Vagina (tissue), 2 donors: ENCODE measurements at places on chromosomes 13 and 19.

- no peak for DNase-seq
Measured at GRCh38 chr19:19260417-19261214, 12.5 kb downstream of the TM6SF2 start.

- no peak for DNase-seq
Measured at GRCh38 chr13:37747071-37747612, 122.4 kb downstream of the TRPC4 start.

DNA sequence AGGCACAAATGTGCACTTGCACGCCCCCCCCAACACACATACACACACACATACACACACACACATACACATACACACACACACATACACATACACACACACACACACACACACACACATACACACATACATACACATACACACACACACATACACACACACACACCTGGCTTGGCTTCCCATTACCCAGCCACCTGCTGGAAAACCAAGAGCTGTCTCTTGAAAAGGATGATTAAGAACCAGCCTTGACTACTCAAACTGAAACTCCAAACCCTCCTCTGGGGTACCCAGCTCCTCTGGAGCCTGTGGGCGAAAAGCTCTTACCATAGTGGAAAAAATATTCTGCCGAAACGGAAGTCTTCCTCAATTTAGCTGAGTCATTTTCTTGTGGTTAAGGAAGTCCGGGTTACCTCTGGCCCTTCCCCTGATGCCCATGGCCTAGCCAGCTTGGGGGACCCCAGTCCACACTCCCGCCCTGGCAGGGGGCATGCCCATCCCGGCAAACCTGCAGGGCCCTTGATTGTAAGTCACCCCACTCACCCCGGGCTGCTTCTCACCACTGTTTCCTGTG lies 21.9 kb downstream of the CEBPA start:
- DNase-seq = no peak

DNA sequence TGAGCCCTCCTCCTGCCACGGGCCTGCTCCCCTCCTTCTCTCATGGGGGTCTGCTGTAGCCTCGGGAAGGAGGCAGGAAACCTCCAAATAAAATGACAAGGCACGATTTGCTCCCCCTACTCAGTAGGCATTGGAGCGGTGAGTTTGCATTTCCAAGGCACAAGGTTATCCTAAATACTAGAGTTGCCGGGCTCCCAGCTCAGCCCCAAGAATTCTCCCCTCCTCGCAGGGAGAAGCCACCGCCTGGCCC lies 1.5 kb downstream of the CEBPA start:
- DNase-seq = no peak

DNA sequence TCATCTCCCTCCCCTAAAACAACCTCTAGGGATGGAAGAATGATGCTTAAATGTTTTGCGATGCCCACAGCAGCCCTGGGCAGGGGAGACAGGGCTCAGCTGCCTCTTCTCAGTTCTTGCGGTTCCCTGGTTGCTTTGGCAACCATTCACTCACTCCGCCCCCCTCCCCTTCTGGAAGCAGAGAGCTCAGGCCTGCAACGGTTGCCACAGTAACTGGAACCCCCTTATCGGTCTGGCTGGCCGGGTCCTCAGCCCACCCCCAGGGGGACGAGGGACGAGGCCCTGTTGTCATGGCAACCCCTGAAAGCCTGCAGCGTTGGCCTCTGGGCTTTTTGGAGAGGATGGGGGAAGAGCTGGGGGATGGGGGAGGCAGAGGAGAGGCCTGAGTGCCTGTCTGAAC lies 19.5 kb downstream of the NOVA2 start:
- DNase-seq = no peak

GRCh38 chr19:42017040-42017439 lies 23.0 kb upstream of the ATP1A3 start:
- DNase-seq = no peak

- no peak for DNase-seq
Measured at GRCh38 chr19:42062381-42062780, 7.6 kb downstream of the GRIK5 start.

GRCh38 chr13:31282741-31283455 lies 83.1 kb downstream of the B3GLCT start:
- no peak for DNase-seq

GRCh38 chr19:892243-892893 lies 619 bp downstream of the MED16 start:
- no peak for DNase-seq

- DNase-seq = no peak
Measured at GRCh38 chr13:113635048-113635420, 23.0 kb downstream of the ATP4B start.

- no peak for DNase-seq
Measured at GRCh38 chr13:34533941-34534340, 408.1 kb upstream of the NBEA start.

DNA sequence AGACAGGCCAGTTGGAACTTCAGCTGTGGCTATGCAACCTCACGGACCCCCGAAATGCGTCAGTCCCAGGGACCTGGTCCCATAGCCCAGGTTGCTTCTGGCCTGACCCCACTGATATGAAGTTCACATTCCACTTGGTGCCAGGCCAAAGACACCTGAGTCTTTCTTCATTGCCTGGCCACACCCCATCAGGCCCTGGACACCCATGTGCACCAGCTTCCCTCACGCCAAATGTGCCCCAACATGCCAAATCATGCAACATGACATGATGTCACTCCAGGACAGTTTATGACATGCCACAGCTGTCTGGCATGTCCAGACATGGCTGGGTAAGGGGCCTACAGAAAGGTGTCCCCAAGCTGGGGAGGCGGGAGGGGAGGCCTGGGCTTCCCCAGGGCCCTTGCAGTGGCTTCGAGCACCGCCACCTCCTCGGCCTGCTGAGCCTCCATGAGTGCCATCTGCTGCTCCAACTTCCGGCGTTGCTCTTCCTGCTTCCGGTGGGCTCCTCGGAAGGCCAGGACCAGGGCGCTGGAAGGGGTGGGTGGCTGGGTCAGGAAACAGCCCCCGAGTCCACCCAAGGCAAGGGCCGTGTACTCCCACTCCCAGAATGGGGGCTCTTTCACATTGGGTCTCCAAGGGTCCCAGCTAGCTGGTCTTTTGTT lies 4.3 kb upstream of the NR2F6 start:
- DNase-seq = no peak

DNA sequence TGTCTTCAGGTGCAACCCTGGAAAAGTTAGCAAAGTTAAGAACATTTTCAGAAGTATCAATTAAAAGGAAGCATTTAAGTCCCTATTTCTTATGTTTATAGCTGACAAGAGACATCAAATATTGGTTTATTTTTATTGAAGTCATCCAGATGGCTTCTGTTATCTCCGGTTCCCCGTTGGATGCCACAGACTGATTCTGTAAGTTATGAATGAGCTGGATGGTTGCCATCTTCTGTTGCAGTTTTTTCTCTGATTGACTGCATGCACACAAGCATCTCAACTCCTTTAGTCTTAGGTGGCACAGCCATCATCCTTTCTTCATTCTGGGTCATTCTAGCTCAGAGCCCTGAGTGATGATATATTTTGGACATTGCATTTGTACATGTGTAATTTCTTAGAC lies 10.6 kb upstream of the OXGR1 start:
- DNase-seq = no peak

GRCh38 chr13:49683489-49683888 lies 7.8 kb downstream of the EBPL start:
- no peak for DNase-seq

DNA sequence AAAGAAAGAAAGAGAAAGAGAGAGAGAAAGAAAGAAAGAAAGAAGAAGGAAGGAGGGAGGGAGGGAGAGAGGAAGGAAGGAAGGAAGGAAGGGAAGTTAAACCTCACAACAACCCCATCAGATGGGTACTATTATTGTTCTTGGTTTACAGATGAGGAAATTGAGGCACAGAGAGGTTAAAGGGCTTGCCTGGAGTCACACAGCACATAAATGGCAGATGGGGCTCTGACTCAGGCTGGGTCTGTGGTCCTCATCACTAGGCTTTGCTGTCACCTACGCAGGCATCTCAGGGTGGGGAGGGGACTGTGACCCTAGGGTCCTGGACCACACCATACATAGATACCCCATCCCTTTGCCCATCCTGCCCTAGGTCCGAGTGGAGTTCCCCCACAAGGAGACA lies 36.3 kb downstream of the RDH8 start:
- DNase-seq = no peak

- DNase-seq = peak; percentile 72
Measured at GRCh38 chr13:111383591-111384440, 63.4 kb downstream of the TEX29 start.

DNA sequence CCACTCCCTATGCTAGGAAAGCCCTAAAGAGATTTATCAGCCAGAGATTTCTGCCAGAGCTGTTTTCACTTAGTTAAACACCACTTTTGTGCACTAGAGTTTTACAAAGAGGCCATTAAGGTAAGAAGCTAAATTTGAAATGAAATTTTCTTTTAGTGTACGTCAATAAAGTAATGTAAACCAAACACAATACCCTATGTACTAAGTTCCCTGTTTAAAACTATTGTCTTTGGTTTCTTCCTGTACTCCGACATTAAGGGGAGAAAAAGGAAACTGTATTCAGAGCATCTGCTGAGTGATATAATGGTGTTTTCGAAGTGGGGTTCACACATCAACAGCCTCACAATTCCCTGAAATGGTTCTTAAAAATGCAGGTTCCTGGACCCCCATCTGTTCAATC lies 40.7 kb upstream of the STARD13 start:
- no peak for DNase-seq

GRCh38 chr19:16516381-16516780 lies 20.2 kb downstream of the C19orf44 start:
- DNase-seq = no peak

GRCh38 chr19:2140138-2140569 lies 11.2 kb downstream of the AP3D1 start:
- DNase-seq = no peak

DNA sequence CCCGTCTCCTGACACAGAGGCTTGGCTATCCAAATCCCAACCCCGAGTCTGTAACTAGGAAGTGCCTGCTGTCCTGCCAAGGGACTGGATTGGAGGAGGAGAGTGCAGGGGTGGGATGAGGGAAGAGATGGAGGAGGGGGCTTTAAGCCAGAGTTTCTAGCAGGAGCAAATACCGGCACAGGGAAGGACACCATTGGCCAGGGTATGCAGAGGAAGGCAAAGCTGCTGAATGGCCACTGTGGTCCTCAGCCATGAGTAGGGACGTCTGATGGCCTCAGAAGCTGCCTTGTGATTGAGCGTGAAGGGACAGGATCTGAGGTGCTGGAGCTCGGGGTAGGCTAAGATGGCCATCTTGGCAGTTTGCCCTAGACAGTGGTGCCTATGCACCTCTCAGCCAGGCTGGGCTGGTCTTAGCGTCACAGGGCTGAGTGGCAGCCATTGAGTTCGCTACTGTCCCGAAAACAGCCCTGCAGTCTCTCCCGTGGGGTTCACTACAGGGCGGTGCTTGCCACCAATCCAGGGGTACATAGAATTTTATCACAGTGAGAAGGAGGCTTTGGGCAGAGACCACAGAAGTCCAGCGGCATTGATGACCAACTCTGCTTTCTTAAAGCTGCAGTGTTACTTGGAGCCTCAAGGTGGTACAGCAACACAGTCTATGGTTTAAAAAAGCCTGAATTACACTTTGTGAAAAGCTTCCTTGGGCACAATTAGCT lies 61.8 kb downstream of the AKAP11 start:
- DNase-seq = no peak

DNA sequence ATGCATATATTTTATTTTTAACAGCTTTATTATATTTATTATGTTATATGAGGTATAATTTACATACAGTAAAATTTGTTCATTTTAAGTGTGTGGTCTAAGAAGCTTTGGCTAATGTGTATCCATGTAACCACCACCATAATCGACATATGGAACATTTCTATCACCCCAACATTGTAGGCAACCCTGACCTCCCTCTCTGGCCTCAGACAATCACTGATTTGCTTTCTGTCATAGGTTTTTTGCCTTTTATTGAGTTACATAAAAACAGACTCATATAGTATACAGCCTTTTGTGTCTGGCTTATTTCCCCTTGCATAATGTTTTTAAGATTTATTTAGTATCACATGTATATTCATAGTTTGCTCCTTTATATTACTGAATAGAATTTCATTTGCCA lies 90.7 kb upstream of the KL start:
- DNase-seq = no peak

DNA sequence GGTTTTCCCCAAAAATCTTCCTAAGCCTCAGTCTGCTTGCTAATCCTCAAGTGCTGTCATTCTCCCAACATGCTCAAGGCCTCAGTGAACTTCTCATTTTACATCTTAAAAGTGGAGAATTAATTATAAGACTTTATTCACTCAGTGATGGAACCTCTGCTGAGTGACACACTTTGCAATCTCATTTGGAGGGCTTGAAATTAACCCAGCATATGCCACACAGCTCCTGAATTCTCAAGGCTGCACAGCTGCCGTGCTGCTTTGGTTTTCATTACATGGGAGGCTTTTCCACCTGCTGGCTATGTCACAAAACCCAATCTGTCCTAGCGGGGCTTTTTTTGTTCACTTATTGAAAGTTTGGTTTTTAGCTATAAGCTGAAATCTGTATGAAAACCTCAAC lies 28.3 kb upstream of the SERPINE3 start:
- no peak for DNase-seq

DNA sequence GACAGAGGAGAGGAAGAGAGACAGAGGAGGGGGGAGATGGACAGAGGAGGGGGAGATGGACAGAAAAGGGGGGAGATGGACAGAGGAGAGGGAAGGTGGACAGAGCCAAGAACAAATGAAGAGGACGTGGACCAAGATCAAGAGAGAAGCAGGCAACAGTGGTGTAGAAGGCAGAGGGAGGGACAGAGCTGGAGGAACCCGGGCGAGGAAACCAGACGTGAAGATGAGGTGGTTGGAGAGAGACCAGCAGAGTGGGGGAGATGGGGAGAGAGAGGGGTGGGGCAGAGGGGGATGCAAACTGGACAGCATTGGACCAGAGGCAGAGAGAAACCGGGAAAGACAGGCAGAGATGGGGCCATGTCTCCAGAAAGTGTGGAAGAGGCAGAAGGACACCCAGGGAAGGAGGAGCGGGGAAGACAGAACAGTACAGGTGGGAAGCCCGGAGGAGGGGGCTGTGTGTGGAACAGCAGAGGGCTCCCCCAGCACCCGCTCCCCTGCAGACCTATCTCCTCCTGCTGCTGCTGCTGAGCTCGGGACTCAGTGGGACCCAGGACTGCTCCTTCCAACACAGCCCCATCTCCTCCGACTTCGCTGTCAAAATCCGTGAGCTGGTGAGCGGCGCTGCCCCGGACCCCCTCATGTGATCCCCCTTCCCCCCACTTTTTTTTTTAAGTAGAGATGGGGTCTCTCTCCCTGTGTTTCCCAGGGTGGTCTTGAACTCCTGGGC lies 1.3 kb downstream of the FLT3LG start:
- no peak for DNase-seq

- DNase-seq = no peak
Measured at GRCh38 chr13:111216166-111216960, 101.3 kb downstream of the ARHGEF7 start.

- DNase-seq = no peak
Measured at GRCh38 chr13:58313219-58313618, 681.7 kb downstream of the PCDH17 start.
